ENCODE measurements at places on chromosomes 1 and 21. TPM values are rescaled to one million over a fixed set of nuclear protein-coding genes. Genes with fewer than 3 reads are reported as not detected.
A peak's percentile ranks its signal among the peaks of the same experiment; 100 is the strongest.

DNA sequence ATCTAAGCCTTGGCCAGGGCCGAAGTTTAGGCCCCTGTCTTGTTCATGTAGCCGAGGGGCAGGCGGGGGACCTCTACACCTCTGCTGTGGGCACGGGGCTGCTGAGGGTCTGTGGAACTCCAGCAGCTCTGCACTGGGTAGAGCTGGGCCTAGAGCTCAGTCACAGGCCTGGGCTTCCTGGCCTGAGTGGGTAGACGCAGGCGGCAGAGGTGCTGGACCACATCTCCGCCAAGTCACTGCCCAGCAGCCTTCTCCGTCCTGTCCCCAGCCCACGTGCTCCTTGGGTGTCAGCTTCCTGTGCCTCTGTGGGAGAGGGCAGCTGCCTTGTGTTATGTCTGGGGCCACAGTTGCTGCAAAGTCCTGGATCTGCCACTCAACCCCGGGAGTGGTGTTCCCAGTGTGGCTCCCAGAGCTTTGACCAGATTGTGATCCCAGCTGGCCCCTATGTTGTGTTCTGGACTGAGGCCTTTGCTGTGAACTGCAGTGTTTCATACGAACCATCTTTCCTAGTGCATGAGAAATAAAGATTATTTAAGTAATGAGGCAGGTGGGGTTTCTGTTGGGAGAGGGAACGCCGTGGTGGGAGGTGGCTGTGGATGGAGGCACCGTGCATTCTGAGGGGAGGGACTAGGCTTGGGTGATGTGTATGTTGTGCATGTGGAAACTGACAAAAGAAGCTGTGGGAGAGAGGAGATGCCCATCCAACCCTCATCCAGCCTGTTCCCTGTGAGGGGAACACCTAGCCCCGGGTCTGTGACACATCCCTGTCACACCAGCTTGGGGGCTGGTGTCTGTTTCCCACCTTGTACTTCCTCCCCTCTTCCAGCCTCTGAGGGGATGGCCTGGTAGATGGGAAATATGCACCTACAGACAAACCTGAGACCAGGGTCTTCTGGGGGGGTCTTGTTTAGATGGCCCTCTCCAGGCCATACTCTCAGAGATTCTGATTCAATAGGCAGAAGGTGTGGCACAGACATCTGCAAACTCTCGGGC is 12.2 kb downstream of the AMPD2 start:
- no peaks in the 10 kb centered on the region for H3K27me3 ChIP-seq
- DNase-seq = no peak

DNA sequence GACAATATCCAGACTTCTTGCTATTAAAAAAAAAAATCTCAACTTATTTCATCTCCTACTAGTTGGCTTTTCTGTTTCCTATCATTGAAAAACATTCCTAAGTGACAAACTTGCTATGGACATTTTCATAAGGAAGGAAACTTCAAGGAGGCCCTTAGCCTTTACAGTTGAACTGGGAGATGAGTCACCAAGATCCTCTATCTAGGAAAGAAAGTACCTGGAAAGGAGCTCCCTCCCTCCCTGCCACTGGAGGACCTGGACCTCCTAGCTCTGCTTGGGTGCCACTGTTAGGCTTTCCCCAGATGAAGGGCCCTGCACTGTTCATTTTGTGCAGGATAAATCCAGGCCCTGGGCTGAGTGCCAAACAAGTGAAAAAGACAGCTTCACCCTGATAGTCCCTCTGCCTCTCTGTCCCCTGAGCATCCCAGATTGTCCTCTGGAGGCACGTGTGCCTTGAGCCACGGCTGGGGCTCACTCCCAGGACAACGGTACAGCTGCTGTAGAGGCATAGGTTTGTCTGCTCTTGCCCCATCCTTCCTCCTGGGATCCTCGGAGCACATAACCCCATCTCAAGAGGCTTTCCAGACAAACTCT is 40.2 kb upstream of the SOX13 start:
- H3K4me1 ChIP-seq = no peaks in the 10 kb centered on the region
- no peak overlapping the region for H3K27ac ChIP-seq
- no peaks in the 10 kb centered on the region for H3K36me3 ChIP-seq
- no peak overlapping the region for H3K4me3 ChIP-seq
- DNase-seq = no peak

DNA sequence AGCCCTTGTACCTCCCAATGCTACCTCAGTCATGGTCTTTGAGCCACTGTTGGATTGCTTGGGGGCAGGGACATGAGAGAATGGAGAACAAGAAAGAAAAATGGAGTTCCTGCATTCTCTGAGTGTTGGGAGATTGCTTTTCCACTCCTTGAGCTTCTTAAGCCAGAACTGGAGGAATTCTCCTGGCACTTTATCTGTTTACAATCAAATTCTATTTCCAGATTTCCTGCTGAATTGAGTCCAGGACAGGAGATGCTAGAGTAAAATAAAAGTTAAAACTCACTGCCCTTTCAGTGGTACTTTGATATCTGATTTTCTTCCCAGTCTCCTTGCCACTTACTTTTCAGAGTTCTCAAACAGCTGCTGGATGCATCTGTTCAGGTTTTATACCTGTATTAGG is 24.4 kb upstream of the DEPDC1 start:
- H3K27me3 ChIP-seq = peaks cover 2% of the 10 kb centered on the region
- DNase-seq = no peak
- no peaks in the 10 kb centered on the region for H3K36me3 ChIP-seq
- no peak overlapping the region for H3K27ac ChIP-seq

GRCh38 chr1:101929343-101929742 is 67.4 kb downstream of the OLFM3 start:
- no peaks in the 10 kb centered on the region for H3K4me1 ChIP-seq
- H3K27ac ChIP-seq = no peak overlapping the region
- no peak for DNase-seq
- H3K4me3 ChIP-seq = no peak overlapping the region
- H3K27me3 ChIP-seq = no peaks in the 10 kb centered on the region
- no peaks in the 10 kb centered on the region for H3K36me3 ChIP-seq

DNA sequence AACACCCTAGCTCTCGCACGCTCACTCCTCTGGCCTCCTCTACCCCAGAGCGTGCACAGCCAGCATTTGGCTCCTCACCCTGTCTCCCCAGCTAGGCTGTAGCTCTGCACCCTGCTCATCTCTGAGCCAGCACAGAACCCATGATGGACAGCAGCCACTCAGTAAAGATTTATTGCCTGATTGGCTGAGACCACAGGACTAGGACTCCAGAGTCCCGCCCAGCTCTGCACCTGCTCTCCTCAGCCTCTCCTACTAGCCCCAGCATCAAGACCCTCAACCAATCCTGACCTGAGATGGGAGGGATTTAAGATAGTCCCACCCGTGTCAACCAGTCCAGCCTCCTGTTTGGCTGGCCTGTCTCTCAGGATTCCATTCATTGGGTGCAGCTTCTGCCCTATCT is 9.3 kb downstream of the C1QB start:
- DNase-seq = no peak
- H3K36me3 ChIP-seq = no peaks in the 10 kb centered on the region
- no peak overlapping the region for H3K27ac ChIP-seq

- peak; percentile 2 for DNase-seq
- no peaks in the 10 kb centered on the region for H3K4me1 ChIP-seq
- no peak overlapping the region for H3K27ac ChIP-seq
- H3K4me3 ChIP-seq = no peak overlapping the region
- H3K27me3 ChIP-seq = no peaks in the 10 kb centered on the region
Observed at GRCh38 chr21:39715804-39716397, 29.1 kb upstream of the IGSF5 start.

- no peak overlapping the region for H3K4me3 ChIP-seq
- H3K27ac ChIP-seq = no peak overlapping the region
- H3K4me1 ChIP-seq = no peaks in the 10 kb centered on the region
- no peaks in the 10 kb centered on the region for H3K36me3 ChIP-seq
Observed at GRCh38 chr1:68211761-68212380, 20.5 kb downstream of the WLS start.

DNA sequence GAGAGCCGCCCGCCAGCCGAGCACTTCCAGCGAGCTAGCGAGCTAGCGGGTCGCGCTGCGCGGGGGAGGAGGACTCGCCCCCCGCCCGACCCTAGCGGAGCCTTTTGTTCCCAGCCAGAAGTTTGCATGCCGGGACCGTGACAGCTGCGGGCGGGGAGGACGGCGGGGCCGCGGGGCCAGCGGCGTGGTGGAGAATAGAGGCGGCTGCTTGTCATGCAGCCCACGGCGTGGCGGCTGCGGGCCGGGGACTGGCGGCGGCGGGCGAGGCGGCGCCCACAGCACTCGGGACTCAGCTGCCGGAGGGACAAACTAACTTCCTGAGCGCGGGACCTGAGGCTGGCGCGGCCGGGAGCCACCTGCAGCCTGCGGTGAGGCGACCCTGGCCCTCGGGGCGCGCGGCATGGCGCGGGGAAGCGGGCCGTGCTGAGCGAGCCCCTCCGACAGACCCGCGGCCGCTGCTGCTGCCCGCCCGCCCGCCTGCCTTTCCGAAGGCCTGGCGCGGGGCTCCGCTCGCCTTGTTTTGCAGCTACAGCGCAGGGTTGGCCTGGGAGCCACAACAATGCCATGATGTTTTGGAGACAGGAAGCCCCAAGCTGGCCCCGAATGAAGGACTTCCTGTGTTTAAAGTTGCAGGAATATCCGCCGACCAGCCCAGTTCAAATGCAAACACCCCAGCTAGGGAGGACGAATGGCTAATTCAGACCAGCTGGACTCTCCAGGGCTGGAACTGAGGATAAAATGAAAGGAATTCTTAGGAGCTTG is 82.2 kb upstream of the BMP8A start:
- H3K4me3 ChIP-seq = peak overlapping the region; percentile 73
- peaks cover 58% of the 10 kb centered on the region for H3K4me1 ChIP-seq
- DNase-seq = no peak
- no peak overlapping the region for H3K27ac ChIP-seq

- peaks cover 5% of the 10 kb centered on the region for H3K27me3 ChIP-seq
- H3K36me3 ChIP-seq = no peaks in the 10 kb centered on the region
- no peak overlapping the region for H3K27ac ChIP-seq
- no peaks in the 10 kb centered on the region for H3K4me1 ChIP-seq
Observed at GRCh38 chr1:11466416-11466815, 12.5 kb upstream of the DISP3 start.

Gene PGLYRP3
- total RNA-seq = not detected

Gene IL12RB2
- total RNA-seq = 218 TPM

Gene FRRS1
- total RNA-seq = 0.62 TPM

Gene RRP1
- 91.8 TPM for total RNA-seq

Gene PAQR6
- 5.0 TPM for total RNA-seq

Gene ZNF695
- 0.57 TPM for total RNA-seq

Gene PADI1
- not detected for total RNA-seq

Gene MYBPHL
- total RNA-seq = not detected

Gene GBP4
- 36.8 TPM for total RNA-seq

Gene FAM72A
- 32.3 TPM for total RNA-seq

Gene ALG14
- 2.4 TPM for total RNA-seq

Gene PIK3C2B
- 21.8 TPM for total RNA-seq

Gene NPHS2
- not detected for total RNA-seq

Gene KCNC4
- 11.8 TPM for total RNA-seq

Data from activated T-helper 1 cell treated with anti-CD3 and anti-CD28 coated beads, Interleukin-12 subunit alpha, Interleukin-12 subunit beta, Interleukin-2, Interleukin-4 antibody, amounts not matched to agents 30 ng/mL and 10 ng/mL and 1 ng/mL, durations not matched to agents 14 hours and 24 hours and 36 hours (primary cell).